ENCODE measurements at places on chromosomes 3 and 15. TPM values are rescaled to one million over a fixed set of nuclear protein-coding genes. Genes with fewer than 3 reads are reported as not detected.

- no peak for DNase-seq
Measured at GRCh38 chr3:56976651-56977560, 83.6 kb upstream of the SPATA12 start.

GRCh38 chr3:97896129-97896528 is 74.3 kb downstream of the CRYBG3 start:
- no peak for DNase-seq

DNA sequence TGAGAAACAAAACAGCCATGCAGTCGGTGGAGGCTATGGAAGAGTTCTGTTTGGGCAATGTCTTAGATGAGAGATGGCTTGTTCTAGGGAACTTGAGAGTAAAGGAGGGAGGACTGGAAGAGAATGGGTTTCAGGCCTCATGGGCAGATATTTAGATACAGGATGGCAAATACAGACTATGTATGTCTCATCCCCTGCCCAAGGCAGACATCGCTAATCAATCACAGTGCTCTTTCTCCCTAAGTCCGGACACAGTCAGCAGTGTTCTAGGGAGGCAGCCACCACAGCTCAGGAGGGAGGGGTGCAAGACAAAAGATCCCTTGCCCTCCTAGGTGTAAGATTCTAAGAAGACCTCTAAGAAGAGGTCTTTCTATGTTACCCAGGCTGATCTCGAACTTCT is 159.3 kb upstream of the TLE3 start:
- DNase-seq: no peak

Gene CKMT1B
- total RNA-seq: not detected

Gene SSUH2
- total RNA-seq: 0.31 TPM

Gene STRA6
- total RNA-seq: 0.43 TPM
